ENCODE measurements at places on chromosomes 13 and 19.

DNA sequence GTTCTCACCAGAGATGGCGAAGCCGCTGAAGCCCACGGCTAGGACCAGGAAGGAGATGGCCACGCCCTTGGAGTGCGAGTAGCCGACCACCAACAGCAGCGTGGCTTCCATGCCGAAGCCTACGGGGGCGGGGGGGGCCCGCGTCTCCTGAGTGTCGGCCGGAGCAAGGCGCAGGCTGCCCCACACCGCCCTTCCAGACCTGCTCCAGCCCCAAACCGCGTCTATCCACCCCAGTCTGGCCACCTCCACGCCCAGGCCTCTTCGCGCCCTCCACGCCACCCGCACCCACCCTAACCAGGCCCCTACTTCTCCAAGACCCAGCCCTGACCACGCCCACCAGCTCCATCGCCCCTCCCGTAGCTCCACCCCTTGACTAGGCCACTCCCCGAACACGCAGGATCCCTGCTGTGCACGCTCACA is 6.2 kb downstream of the GFY start:
- DNase-seq: no peak

- no peak for DNase-seq
These were observed 812.8 kb upstream of the SLC10A2 start for GRCh38 chr13:103878891-103879605.

- DNase-seq: no peak
These were observed 144.8 kb downstream of the LIG4 start for GRCh38 chr13:108070491-108070890.

DNA sequence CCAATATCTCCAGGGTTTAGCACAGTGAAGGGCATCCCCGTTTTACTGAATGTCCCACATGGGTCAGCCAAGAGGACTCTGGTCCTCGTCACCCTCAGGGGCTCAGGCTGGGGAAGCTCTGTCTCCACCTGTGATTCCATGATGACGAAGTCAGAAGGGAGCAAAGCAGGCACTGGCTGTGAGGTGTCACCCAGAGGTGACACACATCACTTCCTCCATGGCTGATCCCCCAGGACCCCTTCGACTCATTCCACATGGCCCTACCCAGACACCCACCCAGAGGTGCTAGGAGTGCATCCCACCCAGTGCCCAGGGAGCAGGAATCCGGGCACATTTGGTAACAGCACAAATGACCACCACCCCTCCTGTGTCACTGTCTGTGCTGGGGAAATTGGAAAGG is 145.2 kb upstream of the VSTM2B start:
- no peak for DNase-seq

DNA sequence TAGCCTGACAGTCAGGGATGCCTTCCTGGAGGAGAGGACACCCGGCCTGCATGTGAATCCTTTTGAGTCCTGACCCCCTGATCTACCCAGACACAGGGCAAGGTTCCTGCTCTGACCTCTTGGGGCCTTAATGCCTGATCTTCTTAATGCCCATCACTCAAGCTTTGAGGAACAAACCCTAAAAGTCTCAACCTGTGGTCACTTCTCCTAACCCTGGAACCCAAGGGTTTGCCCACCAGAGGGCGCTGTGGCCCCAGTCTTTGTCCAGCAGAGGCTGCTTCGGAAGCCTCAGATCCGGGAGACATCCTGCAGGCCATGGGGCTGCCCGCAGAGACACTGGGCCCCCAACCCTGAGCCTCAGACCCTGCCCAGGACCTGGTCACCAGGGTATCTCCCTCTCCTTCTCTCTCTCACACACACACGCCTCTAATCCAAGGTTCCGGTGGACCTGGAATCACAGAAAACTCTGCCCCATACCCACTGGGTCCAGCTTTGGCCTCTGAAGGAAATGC is 9.8 kb upstream of the DPF1 start:
- peak; percentile 51 for DNase-seq

DNA sequence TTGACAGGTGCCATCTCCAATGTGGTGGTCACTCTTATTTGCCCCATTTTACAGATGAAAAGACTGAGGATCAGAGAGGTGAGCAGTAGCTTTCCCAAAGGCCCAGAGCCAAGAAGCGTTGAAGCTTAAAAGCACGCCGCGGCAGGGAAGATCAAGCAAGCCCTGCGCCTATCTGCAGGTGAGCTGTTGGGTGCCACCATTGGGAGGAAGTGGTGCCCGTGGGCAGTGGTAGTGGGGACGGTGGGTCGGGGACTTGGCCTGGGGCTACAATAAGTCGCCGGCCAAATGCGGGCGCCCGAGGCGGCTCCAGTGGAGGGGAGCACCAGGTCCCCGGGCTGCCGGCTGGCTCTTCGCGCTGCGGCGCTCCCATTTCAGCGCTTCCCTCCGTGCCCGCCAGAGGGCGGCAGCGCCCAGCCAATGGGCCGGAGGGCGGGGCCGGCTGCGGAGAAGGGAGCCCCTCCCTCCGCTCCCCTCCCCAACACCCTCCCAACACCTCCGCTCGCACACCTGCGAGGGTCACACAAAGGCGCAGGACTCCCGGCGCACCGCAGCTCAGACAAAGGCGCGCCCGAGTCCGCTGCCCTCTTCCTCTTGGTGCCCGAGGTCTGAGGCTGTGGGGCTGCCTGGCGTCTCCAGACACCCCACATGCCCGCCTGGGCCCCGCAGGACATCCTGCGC is 744 bp upstream of the POU2F2 start:
- DNase-seq: peak; percentile 74

All from T follicular helper cell (primary cell).